Body of pancreas (tissue), 4 donors: ENCODE measurements at places on chromosomes 3 and 15. TPM values are rescaled to one million over a fixed set of nuclear protein-coding genes. Genes with fewer than 3 reads are reported as not detected.
A peak's percentile ranks its signal among the peaks of the same experiment; 100 is the strongest.

DNA sequence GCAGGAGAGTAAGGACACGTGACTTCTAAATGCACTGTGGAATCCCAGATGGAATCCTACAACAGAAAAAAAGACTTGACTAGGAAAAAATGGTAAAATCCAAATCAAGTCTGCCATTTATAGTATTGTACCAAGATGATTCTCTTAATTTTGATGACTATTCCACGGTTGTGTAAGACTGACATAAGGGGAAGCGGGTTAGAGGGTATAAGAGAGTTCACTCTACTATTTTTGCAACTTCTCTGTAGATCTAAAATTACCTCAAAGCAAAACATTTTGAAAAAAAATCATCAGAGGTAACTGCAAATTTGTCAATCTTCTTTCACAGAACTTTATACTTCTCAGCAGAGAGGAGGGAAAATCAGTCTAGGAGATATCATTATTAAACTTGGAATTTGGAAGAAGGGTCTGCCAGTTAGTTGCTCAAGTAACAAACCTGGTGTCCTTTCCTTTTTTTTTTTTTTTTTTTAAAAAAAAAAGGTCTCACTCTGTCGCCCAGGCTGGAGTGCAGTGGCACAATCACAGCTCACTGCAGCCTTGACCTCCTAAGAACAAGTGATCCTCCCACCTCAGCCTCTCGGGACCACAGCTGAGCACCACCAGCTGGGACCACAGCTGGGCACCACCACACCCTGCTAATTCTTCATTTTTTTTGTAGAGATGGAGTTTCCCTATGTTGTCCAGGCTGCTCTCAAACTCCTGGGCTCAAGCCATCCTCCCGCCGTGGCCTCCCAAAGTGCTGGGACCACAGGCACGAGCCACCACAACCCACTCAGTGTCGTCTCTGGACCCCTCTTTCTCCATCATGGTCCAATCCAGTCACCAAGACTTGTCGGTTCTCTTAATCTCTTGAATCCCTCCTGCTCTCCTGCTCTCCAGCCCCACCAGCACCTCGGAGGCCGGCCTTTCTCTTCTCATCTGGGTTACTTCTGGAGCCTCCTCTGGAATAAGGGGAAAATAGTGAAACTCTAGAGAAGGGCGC lies 14.9 kb upstream of the HES1 start:
- DNase-seq: no peak
- no peaks in the 10 kb centered on the region for H3K27me3 ChIP-seq
- H3K36me3 ChIP-seq: no peaks in the 10 kb centered on the region
- H3K4me1 ChIP-seq: peaks cover 45% of the 10 kb centered on the region

- H3K4me3 ChIP-seq: peak overlapping the region; percentile 72
- DNase-seq: peak; percentile 84
- H3K27ac ChIP-seq: peak overlapping the region; percentile 96
- no peaks in the 10 kb centered on the region for H3K27me3 ChIP-seq
- no peaks in the 10 kb centered on the region for H3K36me3 ChIP-seq
Observed at GRCh38 chr3:15858547-15859506, 61.0 kb upstream of the ANKRD28 start.

DNA sequence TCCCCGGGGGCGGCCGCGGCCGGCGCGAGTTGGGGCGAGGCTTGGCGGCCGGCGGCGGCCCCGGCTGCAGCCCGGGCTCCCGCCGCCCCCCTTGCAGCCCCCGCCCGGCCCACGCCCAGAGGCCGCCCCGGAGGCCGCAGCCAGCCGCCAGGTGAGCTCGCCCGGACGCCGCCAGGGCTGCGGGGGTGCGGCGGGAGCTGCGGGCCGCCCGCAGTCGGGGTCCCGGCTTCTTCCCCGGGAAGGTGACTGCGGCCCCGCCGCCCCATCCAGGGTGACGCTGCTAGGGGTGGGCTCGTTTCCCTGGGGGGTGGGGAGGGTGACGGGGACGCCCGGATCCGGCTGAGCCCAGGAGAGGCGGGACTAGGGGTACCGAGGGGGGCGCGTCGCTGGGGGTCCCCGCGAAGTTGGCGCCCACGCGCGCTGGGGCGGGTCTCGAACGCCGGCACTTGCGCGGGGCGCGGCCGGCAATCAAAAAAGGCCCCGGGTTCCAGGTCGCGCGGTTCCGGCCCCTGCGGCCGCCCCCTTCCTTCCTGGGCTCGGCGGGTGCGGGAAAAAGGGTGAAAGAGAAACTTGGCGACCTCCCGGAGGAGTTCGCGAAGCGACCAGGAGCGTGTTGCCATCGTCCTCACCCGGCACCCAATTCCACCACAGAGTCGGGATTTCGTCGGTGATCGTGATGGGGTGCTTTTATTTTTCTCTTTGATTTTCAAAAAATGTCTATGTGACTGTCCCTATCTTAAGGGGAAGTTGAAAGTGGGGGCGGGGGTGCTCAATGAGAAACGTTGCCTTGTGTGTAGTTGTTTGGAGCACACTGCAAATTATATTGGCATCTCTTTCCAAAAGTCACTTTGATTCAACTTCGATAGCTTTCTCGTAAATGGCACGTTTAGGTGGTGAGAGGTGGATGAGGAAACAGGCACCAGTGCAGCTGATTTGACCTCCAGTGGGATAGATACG lies 619 bp downstream of the ATXN7 start:
- DNase-seq: peak; percentile 63
- H3K27me3 ChIP-seq: no peaks in the 10 kb centered on the region
- H3K4me1 ChIP-seq: peaks cover 49% of the 10 kb centered on the region
- H3K27ac ChIP-seq: peak overlapping the region; percentile 90

GUCA1C gene
- 0.99 TPM for total RNA-seq

RAMAC gene
- 9.1 TPM for total RNA-seq

ITIH4 gene
- 86.7 TPM for total RNA-seq
